ENCODE measurements at places on chromosomes 1 and 21. TPM values are rescaled to one million over a fixed set of nuclear protein-coding genes. Genes with fewer than 3 reads are reported as not detected.
A peak's percentile ranks its signal among the peaks of the same experiment; 100 is the strongest.

- DNase-seq: no peak
These were observed 232.5 kb upstream of the TMEM51 start for GRCh38 chr1:14921057-14921456.

DNA sequence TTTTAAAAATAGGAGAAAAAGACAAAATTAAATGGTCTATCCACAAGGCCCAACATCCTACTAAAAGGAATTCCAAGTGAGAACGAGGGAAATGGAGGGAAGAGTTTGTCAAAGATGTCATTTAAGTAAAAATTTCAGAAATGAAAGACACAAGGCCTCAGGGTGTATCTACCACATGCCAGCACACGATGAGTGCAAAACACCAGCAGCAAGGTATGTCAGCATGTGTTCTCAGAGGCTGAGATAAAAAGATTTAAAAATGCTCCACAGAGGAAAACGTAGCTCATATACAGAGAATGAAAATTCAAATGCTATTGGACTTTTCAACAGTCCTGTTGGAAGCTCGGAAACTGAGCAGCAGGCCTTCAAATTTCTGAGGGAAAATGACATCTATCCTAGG lies 42.0 kb downstream of the RHOU start:
- DNase-seq: no peak

DNA sequence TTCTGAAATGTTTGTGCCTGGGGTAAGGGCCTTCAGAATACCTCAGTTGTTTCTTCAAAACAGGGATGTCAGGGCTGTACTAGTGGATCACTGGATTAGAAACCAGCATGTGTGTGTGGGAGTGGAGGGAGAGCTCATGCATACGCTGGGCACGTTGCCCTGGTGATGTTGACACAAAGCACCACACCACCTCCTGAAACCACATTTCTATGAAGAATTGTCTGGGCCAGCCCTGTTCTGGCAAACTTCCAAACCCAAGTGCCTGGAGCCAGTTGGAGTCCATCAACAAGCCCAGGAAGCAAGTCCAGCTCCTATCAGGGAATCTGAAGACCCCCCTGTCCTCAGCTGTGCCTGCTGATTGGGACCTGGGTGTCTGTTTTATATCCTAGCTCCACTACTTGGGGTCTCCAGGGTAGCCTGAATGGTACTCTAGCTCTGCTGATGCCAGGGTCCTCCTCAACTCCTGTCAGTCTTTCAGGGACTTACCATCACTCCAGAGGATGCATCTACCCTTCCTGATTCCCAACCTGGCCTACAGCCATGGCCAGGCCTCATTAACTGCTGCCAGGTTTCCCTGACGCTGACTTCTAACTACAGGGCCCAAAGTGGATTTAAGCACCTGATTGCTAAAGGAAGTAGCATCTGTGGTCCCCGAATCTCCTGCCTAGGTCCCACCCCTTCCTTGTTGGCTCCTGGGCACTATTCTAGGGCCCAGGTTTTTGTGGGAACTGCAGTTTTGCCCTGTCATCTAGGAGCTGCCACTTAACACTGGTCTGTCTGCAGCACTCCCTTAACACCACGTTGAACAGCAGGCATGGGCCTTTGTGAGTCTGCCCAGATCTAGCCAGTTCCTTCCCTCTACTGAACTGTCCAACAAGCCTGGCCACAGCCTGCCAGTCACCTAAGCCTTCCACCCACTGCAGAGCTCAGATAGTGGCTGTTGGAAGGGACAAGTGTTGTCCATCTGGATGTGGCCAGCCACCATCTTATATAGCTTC lies 45.5 kb downstream of the LPAR3 start:
- DNase-seq: peak; percentile 99

DNA sequence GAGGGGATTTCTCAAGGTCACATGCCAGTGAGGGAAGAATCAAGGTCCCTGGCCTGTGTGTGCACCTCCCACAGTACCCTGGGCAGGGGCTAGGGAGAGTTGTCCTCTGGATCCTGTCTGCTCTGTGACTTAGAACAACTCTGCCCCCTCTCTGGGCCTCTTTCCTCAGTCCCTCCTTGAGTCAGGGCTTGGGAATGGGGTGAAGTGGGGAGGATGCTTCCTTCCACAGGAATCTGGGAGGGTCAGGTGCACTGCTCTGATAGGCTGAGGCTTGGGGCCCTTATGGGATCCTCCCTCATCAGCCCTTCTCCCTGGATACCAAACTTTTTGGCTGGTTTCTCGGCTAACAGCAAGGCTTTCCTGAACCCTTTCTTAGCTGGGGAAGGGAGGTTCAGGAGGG lies 2.5 kb downstream of the TRNP1 start:
- DNase-seq: no peak

The EDARADD gene
- total RNA-seq: 0.32 TPM

DNA sequence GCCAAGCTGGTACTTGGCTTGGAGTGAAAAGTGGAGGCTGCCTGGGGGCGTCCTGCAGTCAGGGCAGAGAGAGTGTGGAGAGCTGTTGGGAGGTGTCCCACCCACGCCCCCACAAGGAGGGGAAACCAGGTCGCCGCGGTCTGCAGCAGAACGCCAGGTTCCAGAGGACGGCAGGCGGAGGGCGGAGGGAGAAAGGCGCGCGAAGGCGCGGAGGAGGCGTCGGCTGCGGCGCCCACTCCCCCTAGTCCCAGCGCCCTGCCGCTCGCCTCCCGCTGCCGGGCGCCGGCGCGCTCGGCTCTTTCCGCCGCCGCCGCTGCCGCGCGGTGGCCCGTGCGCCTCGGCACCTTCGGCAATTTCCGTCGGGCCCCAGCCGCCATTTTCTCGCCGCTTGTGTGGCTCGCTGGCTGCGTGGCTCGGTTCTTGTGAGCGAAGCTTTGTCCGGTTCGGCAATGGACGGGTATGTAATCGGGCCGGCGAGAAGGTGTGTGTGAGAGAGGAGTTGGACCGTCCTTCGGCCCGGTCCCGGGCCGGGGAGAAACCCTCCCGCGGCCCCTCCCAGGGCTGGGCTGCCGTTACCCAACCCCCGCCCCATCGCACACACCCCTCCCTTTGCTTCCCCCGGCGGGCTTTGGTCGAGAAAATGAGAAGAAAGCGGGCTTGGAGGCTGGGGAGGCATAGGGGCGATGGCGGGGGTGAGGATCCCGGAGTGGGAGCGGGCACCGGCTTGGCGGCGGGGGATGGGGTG lies at the start of gene PTBP2:
Gene PTBP2, plus strand, starts transcription at position 369 of the 745 bp plus-strand sequence. Its CDS starts 81 bp downstream, at position 450.
- peak; percentile 94 for DNase-seq

The LRRC71 gene
- total RNA-seq: 0.11 TPM

GRCh38 chr1:173255214-173255813 lies 48.2 kb upstream of the TNFSF4 start:
- DNase-seq: peak; percentile 36

DNA sequence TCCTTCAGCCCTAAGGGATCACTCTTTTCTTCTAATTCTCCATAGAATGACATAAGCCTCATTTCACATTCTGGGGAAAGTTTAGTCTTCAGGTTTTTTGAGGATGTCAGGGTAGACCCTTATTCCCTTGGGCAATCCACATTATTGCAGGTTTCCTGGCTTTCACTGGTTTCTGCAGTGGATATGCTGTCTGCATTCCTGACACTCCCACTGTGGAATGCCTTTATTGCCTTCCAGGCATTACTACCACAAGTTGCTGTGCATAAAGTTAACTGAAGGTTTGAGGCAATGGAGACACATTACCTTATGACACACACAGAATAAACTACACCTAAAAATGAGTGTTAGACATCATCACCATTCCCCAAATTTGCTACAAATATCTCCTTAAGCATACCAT lies 12.7 kb downstream of the FASLG start:
- DNase-seq: no peak

DNA sequence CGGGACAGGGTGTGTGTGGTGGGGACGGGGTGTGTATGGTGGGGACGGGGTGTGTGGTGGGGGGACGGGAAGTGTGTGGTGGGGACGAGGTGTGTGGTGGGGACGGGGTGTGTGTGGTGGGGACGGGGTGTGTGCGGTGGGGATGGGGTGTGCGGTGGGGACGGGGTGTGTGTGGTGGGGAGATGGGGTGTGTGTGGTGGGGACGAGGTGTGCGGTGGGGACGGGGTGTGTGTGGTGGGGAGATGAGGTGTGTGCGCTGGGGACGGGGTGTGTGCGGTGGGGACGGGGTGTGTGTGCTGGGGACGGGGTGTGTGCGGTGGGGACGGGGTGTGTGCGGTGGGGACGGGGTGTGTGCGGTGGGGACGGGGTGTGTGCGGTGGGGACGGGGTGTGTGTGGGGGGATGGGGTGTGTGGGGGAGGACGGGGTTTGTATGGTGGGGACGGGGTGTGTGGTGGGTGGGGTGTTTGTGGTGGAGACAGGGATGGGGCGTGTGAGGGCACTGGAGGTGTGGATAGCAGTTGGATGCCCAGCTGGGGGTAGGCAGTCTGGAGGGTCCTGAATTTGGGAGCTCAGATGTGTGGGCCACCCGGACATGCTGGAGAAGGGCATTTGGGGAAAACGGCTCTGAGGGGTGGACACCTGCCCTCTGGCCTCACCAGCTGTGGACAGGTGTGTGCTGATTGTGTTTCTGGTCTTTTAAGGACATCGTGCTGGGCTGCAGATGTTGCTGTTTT lies 16.9 kb downstream of the IBA57 start:
- no peak for DNase-seq

DNA sequence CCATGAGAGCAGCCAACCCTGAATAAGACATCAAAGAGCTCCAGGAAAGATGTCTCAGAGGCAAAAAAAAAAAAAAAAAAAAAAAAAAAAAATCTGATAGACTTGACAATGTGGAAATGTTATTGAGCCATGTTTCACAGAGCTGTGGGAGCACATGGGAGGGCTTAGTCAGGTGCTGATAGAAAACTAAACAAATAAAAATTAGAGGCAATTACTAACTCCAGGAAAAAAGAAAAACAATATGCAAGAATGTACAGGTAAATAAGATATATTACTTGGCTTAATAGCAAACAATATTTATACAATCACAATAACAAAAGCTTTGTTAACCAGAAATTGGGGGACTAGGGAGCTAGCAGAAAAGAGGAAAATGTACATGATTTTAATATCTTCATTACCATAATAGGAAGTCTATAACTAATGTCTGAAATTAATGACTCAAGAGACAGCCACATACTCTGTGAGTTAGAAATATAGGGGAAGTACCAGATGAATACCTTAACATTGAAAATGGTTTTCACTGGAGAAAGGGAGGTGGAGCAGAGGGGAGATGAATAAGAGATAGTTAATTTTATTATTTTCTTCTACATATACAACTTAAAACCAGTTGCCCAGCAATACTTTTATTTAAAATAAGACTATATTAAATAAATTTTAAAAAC lies 16.9 kb upstream of the RGS16 start:
- no peak for DNase-seq

- no peak for DNase-seq
These were observed 209.0 kb downstream of the AMY1C start for GRCh38 chr1:103958699-103959098.

The PTPN22 gene
- total RNA-seq: not detected

GRCh38 chr1:153805042-153805745 lies 30.0 kb downstream of the SLC27A3 start:
- peak; percentile 17 for DNase-seq

DNA sequence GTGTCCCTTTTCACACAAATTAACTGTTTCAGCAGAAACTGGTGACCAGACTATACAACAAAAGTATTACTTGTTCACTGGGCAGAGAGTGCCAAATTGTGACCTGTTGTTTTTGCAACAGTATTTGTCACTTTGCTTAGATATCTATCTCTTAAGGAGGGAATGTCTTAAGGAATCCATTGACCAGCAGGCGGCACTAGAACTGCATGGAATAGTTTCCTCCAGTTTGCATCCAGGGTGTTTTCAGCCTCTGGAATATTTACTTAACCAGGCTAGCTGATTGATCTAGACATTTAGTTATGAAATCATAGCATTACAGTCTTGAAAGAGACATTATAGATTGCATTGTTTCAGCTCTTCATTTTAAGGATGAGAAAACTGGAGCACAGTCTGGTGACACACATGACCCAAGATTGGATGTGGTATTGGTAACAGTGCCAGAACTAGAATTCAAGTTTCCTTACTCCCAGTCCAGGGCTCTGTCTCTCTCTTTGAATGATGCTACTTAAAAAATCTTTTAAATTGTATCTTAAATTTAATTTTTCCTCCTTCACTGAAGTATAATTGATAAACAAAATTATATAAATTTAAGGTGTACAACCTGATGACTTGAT lies 16.9 kb downstream of the RPTN start:
- DNase-seq: no peak

DNA sequence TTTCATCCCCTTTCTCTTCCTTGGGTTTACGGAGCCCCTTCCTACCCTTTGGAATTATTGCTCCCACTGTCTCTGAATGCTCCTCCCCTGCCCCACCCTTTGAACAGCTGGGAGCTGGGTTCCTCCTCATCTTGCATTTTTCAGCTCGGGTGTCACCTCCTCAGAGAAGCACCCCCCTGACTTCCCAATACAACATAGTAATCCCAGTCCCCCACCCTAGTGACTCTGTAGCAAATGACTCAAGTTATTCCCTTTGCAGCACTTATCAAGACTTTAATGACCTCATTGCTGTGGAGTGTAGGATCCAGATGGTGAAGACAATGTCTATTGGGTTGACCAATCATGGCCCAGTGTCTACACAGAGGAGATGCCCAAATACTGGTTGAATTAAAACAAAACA lies 8.9 kb upstream of the VWA5B1 start:
- no peak for DNase-seq

DNA sequence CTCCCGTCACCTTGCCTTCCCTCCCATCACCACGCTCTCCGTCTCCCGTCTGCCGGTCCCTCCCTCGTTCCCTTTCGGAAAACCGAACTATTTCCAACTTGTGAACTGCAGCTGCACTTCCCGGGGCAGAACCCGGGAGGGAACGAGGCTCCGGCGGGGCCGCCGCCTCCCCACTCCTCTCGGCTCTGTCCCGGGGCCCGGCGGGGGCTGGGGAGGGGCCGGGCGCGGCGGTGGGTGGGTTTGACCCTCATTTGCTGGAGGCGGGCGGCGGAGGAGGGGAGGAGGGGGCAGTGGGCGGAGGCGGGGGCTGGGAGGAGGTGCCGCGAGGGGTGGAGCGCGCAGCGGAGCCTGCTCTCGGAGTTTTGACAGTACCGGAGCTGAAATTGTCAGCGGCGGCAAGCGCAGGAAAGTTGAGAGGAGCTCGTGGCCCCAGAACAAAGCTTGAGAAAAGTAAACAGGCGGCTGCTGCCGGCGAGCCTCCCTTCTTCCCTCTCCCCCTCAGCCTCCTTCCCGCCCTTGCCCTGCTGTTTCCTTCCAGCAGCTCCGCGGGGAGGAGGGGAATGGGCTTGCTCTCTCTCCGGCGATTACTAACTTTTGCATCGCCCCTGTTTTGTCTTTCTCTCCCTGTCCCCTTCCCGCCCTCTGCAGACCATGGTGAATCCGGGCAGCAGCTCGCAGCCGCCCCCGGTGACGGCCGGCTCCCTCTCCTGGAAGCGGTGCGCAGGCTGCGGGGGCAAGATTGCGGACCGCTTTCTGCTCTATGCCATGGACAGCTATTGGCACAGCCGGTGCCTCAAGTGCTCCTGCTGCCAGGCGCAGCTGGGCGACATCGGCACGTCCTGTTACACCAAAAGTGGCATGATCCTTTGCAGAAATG lies 2.9 kb downstream of the LMO4 start:
- peak; percentile 77 for DNase-seq

The ADCY10 gene
- 0.69 TPM for total RNA-seq

Data from cardiac muscle cell (in vitro differentiated cells and primary cell).